OCI-LY7 (cell line): ENCODE measurements at places on chromosomes 16 and 17.

DNA sequence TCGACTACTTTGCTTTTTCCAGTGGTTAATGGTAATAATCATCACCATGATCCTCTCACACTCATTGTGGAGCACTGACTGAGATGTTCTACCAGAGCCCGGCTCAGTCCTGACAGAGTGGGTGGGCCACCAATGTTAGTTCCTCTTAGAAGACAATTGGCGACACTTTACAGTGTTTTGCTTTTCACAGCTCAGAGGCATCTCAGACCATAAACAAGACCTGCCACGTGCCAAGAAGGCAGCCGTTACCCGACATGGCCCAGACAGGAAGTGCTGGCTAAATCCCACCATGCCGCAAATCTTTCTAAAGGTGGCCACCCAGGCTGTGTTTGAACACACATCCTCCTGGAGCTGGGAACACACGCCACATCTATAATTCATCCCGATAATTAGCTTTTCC, 103.7 kb downstream of the XYLT1 start:
- peak; percentile 81 for DNase-seq

DNA sequence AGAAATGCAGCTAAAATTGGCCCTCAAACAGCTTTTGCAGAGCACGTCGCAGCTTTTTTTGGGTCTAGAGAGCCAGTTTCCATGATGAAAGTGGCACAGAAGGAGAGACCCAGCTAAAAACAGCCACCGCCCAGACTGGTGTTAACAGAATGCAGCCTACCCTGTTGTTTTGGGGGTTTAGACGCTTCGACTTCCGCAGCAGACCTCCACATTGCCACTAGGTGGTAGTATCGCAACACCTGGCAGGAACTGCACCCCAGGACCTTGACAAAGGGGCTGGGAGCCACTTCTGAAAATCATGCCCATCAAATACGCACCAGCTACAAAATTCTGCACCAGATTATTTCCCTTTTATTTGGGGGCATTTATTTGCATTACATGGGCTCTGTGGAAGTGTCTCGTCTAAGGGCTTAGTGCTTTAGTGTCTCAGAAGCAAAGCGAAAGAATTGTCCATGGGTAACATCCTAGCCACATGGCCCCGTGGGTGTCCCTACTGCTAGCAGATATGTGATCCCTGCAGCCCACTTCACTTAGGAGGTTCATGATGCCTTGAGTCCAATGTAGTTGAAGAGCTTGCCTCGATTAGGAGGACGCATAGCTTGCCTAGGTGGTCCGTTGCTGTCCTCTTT, 167.1 kb downstream of the HAPSTR1 start:
- DNase-seq: peak; percentile 70

- no peak for DNase-seq
These were observed 94.7 kb upstream of the SIAH1 start for GRCh38 chr16:48479955-48480354.

- DNase-seq: no peak
These were observed 161.5 kb downstream of the ZFHX3 start for GRCh38 chr16:72886346-72886974.

DNA sequence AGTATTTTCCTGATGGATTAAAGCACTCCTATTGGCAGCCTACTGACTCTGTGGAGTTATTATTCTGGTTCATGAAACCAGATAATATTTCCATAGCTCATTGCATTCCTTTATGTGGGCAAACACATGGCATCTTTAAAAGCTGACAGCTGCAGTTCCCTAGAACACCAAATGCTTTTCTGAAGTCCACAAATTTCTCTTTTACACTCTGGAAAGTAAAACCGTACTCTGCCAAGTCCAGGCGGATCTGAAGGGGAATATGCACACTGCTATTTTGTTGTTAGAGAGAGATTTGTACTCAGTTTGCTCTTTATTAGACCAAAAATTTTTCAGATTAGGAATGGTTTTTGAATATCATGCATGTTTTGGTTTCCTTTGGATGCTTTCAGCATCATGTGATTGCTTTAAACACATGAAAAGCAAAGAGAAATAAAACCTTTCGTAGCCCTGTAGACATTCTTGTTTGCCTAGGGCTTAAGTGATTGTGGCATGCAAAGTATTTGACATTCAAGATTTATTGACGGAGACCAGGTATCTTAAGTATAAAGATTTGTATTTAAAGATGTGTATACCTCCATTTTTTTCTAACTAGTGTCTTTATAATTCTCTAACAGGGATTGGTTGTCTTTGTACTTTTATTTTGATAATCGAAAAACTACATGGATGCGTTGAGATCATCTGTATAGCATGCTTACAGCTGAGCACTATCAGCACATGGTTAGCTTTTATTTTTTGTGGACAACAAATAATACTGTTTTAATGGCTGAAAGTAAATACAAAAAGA, 19.5 kb downstream of the SEC14L1 start:
- no peak for DNase-seq

DNA sequence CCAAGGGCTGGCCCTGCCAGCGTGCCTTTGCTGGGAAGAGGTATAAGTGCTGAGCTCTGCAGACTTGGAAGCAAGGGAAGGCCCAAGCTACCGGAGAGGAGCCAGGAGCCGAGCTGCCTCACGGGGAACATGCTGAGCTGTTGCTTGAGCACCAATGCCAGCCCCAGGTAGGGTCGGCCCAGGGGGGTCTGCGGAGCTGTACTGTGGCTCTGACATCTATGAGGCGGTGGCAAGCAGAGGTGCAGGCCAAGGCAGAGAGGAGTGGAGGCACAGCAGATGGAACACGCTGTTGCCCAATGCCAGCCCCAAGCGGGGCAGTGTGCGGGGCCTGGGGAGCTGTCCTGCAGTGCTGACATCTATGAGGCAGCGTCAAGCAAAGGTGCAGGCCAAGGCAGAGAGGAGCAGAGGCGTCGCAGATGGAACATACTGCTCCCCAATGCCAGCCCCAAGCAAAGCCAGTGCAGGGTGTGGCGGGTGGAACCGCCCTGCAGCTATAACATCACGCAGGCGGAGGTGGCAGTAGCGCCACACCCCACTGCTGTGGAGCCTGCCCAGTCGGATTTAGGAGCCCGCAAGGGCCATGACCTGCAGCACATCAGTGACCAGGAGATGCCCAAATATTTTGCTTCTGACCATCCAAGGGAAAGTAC, 10.0 kb downstream of the GGA2 start:
- DNase-seq: no peak

DNA sequence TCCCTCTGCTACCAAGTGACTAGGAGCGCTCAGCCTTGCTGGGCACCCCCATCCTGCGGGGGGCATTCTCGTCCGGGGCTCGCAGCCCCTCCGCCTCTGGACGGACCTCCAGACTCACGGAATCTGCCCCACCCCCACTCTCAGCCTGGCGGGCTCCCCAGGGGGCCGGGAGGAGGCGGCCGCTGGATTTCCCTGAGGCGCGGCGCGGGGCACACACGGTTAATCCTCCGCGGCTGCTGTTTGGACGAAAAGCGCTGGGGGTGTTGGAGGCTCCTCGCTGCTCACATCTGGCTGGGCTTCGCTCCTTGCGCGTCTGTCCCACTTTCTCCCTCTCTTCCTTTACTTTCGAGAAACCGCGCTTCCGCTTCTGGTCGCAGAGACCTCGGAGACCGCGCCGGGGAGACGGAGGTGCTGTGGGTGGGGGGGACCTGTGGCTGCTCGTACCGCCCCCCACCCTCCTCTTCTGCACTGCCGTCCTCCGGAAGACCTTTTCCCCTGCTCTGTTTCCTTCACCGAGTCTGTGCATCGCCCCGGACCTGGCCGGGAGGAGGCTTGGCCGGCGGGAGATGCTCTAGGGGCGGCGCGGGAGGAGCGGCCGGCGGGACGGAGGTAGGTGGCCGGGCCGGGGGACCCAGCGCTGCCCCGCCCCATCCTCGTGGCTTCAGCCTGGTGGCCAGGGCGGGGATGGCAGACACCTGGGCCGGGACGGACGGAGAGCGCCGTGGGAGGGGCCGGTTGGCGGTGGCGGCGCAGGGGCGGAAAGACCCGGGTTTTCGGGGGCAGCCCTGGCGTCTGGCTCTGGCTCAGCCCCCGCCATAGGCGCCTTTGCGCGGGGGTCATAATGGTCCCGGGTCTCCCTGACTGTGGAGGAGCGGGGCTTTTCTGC, at the start of gene C1QTNF1:
C1QTNF1 (plus strand) TSS at position 284 of the 886 bp plus-strand sequence. CDS start 19,800 bp downstream, outside the sequence.
- DNase-seq: no peak

GRCh38 chr17:31596382-31597323, 205.2 kb downstream of the RAB11FIP4 start:
- DNase-seq: peak; percentile 83

- DNase-seq: no peak
These were observed 126.4 kb downstream of the C16orf78 start for GRCh38 chr16:49499869-49500610.

- no peak for DNase-seq
These were observed 127.5 kb downstream of the VPS53 start for GRCh38 chr17:586920-587685.

DNA sequence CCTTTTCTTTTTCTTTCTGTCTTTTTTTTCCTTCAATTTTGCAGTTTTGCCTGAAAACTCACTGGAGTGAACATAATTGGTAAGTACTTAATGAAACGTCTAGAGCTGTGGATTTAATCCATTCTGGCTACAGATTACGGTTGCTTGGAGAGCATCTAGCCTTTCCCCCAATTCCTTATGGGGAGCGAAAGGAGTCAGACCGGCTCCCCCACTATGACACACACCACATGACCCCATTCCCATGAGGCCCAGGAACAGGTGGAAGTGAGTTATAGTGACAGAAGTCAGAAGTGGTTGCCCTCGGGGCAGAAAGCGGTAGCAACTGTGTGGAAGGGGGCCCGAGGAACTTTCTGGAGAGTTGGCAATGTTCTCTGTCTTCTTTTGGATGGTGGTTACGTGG, 41.2 kb downstream of the EMP2 start:
- no peak for DNase-seq
